ENCODE measurements at places on chromosomes 3 and 15.

- no peak for DNase-seq
These were observed 56.0 kb upstream of the MME start for GRCh38 chr3:155024006-155024638.

DNA sequence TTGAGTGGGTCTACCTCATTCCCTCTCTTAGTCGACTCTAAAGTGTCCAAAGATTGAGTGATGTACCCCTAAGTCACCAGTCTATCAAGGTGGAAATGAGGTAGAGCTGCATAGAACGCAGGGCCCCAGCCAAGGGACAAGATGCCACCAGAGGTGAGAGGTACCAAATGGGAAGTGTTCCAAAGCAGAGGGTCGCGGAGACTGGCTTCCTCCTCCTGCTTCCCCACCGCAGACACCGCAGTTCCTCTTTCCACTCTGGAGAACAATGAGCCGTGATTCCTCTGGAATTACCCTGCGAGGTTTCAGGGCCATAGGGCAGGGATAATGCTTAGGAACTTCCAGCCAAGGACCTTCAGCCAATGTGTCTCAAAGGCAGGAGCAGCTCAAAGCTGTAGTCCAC lies 55.8 kb downstream of the DAPK2 start:
- no peak for DNase-seq

DNA sequence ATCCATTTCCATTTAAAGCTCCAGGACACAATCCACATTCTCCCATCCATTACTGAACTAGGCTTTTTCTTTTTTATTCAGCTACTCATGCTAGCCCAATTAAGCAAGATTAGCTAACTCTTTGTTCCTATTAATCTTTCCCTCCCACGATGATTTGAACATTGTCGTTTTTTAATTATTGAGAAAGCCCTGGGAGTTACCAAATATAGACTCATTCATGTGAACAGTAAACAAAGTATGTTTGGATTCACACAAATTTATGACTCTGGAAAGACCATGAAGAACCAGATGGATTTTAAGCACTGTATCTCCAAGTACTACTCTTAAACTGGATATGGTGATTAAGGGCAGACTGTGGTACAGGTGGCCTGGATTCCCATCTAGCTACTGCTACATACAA lies 82.2 kb downstream of the STRIT1 start:
- no peak for DNase-seq

GRCh38 chr3:9914559-9915253 lies 2.2 kb upstream of the IL17RC start:
- no peak for DNase-seq

DNA sequence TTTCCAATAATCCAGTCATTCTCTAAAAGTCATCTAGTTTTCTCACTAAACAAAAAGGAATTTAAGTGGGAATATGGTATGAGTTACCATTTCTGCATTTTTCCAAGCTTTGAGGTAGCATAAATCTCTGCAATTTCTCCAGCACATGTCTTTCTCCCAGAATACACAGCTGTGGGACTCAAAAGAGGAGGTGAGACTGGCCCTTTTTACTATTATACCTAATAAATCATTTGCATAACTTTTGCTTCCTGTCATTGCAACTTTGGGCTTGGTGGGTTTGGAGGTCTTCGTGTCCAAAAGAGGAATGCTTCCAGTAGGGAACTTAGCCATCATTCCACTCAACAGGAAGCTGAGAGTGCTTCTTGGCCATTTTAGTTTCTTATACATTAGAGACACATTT lies 94.8 kb downstream of the FMN1 start:
- DNase-seq, result no peak

DNA sequence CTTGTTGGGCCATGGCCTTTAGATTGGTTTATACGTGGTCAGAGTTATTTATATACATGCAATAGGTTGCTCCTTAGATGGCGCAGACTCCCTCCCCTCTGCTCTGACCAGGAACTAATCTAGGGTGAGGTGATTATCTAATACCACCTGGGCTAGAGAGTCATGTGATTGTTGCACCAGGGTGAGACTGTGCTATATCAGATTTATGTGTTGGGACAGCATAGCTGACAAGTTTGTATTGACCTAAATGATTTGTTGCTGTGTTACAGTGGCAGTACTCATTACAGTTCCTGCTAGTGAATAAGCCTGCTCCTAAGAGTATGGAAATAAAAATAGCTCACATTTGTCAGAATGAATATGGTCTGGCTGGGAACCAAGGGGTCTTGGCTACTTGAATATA lies 7.2 kb upstream of the IQCF6 start:
- DNase-seq, result no peak

DNA sequence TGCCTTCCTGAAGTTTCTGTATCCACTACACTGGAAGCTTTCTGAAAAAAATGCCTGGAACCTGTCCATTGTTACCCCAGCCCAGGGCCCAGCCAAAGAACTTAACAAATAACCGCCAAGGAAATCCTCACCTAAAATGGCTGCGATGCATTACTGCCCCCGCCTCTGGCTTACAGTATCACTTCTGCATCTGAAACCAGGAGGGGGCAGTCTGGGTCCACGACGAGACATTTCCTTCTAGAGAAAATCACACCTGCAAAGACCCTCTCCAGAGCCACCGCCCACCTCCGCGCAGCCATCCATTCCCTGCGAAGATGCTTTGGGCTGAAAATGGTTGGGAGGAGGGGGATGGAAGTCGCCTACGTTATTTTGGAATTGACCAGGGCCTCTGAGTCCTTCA lies 22.4 kb upstream of the CELF6 start:
- DNase-seq, result no peak

DNA sequence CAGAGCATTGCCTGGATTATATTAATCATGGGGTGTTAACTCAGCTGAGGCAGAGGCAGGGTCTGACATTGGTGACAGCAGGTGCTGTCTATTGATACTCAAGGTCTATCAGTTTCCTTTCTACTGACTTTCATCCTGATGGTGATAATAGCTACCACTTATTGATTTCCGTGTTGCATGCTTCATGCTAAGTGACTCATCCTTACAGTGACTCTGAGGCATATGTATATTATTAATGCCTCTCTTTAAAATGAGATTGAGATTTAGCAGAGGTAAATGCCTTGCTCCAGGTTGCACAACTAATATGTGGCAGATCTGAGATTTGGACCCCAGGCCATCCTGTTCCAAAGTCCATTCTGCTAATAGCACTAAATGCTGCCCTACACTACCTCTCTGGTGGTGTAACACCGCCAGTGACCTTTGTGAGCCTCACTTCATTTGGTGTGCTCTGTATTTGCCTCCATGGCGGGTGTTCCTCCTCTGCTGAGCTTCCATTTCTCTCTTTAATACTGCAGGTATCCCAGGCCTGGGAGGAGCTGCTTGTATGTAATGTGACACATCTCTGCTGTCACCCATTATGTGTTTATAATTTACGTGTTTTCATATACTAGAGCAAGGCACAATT lies 50.4 kb downstream of the GPR171 start:
- no peak for DNase-seq

- no peak for DNase-seq
These were observed 217.7 kb downstream of the CDIN1 start for GRCh38 chr15:36797128-36797527.

- peak; percentile 73 for DNase-seq
These were observed at the start of gene SETD2 for GRCh38 chr3:47164007-47164881. Gene SETD2, minus strand, starts transcription at chr3:47164113. Its CDS starts 189 bp downstream, at chr3:47163924.

DNA sequence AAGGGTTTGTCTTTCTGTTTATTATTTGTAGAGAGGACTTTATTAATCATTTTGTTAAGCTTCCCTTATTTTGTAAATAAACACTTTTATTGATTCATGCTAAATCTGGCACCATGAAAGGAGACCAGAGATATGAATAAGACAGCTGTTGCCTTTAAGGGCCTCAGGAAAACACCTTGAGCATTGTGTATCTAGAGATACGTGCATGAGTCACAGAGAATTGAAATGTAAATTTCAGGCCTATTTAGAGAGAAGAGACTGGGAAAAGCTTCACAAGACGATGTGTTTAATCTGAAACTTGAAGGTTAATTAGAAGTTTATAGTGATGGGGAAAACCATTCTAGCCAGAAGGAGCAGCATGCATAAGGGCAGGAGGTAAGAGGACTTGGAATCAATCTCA lies 28.6 kb upstream of the UTS2B start:
- no peak for DNase-seq

DNA sequence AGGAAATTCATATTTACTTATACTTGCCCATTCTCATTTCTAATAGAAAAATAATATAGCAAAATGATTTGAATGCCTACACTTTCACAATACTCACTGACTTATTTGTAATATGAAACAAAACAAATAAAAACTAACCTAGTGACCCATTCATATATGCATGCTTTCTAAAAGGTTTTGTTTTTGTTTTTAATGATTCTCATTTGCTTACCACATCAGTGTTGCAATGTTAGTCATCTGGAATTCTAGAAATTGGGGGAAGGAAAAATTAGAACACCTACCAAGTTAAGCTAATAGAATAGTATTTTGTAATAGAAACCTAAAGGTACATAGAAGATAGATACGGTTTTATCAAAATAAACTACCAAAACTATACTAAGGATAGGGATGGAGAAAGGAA lies 214.1 kb upstream of the CNTN6 start:
- DNase-seq, result no peak

- no peak for DNase-seq
These were observed 51.0 kb upstream of the EIF1B start for GRCh38 chr3:40258555-40258954.

DNA sequence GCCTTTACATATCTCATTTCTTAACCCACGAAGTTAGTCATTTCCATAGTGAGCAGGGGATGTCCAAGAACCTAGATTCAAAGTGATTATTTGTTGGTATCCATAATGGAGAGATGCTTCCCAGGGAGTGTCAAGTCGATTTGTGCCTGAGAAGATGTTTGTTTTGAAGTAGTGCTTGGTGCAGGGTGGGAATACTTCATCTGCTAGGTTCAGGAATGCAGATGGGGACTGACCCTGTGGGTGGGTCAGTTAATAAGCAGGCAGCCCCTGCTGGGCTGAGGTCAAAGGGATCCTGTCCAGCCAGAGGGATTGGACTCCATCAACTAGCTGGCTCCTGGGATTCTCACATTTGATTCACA lies 44.1 kb upstream of the VILL start:
- DNase-seq, result no peak

DNA sequence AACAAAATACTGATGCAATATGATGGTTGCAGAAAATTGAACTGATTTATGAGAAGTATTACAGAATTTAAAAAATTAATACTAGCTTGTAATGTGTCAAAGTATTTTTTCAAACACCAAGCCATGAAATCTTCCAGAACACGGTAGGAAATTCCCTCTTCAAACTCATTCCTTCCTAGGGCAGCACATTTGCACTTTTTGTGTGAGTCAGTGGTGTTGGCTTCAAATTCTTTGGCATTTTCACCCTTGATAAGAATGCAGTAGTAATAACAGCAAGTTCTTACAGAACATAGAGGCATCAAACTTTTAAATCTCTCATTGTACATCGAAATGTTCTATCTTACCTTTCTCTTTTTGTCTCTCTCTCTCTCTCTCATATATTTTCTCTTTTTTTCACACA lies 191.8 kb downstream of the CGGBP1 start:
- DNase-seq, result no peak

- DNase-seq, result no peak
These were observed 18.0 kb downstream of the CLDN11 start for GRCh38 chr3:170436697-170437096.

- DNase-seq, result no peak
These were observed 35.8 kb downstream of the ARNT2 start for GRCh38 chr15:80440024-80440423.

GRCh38 chr3:12944413-12944812 lies 103.0 kb upstream of the RPL32 start:
- DNase-seq, result no peak

- no peak for DNase-seq
These were observed 8.7 kb downstream of the MEF2A start for GRCh38 chr15:99574502-99574901.

DNA sequence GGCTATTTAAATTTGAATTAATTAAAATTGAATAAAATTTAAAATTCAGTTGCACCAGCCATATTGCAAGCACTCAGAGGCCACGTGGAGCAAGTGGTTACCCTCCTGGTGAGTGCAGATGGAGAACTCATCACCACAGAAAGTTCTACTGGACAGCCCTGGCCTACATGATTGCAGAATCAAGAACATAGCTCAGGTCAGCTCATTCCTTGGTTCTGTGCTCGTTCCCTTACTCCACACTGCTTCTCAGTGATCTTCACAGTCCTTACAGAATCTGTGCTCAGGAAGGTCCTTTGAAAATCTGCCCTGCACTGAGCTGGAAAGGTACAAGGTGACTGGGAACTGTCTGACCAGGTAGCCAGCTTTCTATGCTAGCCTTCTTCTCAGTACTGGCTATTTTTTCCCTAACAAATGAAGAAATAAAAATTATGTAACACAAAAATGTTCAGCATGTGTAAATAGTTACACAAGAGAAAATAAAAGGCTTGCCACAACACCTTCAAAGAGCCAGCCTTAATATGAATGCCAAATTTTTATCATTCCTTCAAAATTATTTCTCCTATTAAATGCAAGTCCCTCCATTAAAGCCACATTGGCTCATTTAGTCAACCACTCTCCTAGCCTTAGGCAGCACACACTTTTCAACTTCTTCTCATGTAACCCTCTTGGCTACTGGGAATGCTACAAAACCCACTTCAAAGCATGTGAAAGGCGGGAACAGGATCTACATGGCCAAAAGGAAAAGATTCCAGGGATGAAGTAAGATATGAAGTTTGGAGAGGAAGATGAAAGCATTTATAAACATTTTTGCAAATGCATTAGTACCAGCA lies 326.4 kb upstream of the WNT5A start:
- no peak for DNase-seq

DNA sequence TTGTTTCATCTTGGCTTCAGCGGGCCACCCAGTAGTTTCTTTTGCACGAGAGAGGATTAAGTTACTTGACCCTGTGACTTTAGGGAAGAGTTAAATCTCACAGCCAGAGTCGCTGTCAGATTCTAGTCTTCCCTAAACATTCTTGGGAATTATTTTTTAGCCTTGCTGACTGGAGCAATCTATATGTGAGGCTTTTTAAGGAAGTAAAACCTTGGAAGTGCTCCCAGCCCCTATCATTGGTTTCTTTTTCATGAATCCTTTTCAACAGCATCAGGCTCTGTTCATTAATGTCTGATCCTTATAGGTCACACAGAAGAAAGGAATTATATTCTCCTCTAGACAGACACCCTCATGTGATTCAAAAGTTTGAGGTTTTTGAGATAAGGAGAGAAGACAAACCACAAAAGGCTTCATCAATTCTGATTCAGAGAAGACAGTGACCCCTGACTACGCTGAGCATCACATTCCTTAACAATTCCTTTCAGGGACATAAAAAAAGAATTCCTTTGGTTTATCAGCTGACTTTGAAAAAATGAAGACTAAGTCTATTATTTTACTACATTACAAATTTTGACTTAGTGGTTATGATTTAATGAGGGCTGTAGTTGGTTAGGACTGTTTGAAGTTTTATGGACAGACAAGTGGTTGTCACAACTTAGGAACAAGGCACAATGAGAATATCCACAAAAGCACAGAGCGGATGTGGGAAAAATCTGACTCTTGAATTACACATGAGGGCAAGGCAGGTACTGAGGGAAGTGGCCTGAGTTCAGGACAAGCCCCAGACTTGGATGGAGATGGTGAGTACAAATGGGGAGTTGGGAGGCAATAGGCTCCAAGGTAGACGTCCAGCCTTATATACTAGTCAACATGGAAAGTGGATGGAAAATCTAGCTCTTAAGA lies 171.1 kb upstream of the STT3B start:
- DNase-seq, result no peak

GRCh38 chr15:40006646-40007045 lies 32.3 kb downstream of the SRP14 start:
- no peak for DNase-seq
